Aorta (tissue), 5 donors: ENCODE measurements at places on chromosomes 6 and 20. TPM values are rescaled to one million over a fixed set of nuclear protein-coding genes. Genes with fewer than 3 reads are reported as not detected.
A peak's percentile ranks its signal among the peaks of the same experiment; 100 is the strongest.

DNA sequence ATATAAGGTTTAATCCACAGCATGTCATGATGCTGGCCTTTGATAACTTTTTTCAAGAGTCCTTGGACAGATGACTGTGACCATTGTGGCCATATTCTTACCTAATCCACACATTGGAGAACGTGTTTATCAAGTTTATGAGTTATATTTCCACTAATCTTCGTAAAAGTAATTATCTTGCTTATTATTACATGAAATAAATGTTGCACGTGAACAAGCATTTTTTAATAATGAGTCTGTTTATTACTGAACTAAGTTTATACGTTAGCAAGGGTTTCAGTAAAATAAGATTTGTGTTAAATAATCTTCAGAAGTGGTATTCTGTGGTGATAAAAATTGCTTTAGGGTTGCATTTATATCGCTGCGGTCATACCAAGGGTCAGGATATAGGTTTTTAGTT is 107.1 kb downstream of the SCAF8 start:
- H3K4me1 ChIP-seq, result no peaks in the 10 kb centered on the region
- no peak overlapping the region for H3K4me3 ChIP-seq
- no peaks in the 10 kb centered on the region for H3K36me3 ChIP-seq
- no peak for DNase-seq

- peak within 1 kb of the TSS; percentile 90 for H3K27ac ChIP-seq
- peak within 1 kb of the TSS; percentile 94 for H3K4me3 ChIP-seq
- peak; percentile 97 for DNase-seq
- no peaks in the 10 kb centered on the region for H3K27me3 ChIP-seq
Observed at GRCh38 chr6:84764332-84765049, at the start of gene TBX18. Gene TBX18, minus strand, starts transcription at chr6:84764598. Its CDS starts 417 bp downstream, at chr6:84764181.

DNA sequence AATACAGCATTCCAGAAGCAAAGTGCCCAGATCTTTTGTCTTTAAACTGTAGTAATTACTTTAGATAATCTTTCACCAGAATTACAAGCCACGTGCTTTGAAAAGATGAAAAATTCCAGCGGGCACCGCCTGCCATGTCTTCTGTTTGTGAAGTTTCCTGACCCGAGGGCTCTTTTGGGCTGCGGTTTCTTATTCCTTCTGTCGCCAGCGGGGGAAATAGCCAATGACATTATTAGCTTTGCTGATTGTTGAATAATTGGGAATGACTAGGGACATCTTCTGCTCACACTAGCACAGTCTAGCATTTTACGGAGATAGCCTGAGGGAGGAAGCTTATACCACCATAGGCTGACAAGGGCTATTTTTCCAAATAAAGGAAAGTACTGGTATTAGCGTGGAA is 124.7 kb downstream of the SAMD5 start:
- DNase-seq, result no peak
- H3K27me3 ChIP-seq, result no peaks in the 10 kb centered on the region
- H3K4me3 ChIP-seq, result no peak overlapping the region

- peak; percentile 89 for DNase-seq
- peaks cover 2% of the 10 kb centered on the region for H3K36me3 ChIP-seq
- no peaks in the 10 kb centered on the region for H3K4me1 ChIP-seq
- H3K4me3 ChIP-seq, result no peak overlapping the region
- H3K27me3 ChIP-seq, result no peaks in the 10 kb centered on the region
Observed at GRCh38 chr6:33320315-33321181, 3.0 kb upstream of the ZBTB22 start.

- peaks cover 2% of the 10 kb centered on the region for H3K36me3 ChIP-seq
- no peaks in the 10 kb centered on the region for H3K27me3 ChIP-seq
Observed at GRCh38 chr6:46393161-46393939, 97.9 kb downstream of the RCAN2 start.

RIPPLY2 gene
- polyA plus RNA-seq, result not detected

- no peak overlapping the region for H3K27ac ChIP-seq
- no peaks in the 10 kb centered on the region for H3K27me3 ChIP-seq
- H3K36me3 ChIP-seq, result no peaks in the 10 kb centered on the region
Observed at GRCh38 chr6:38367231-38367630, 272.5 kb downstream of the BTBD9 start.

DNA sequence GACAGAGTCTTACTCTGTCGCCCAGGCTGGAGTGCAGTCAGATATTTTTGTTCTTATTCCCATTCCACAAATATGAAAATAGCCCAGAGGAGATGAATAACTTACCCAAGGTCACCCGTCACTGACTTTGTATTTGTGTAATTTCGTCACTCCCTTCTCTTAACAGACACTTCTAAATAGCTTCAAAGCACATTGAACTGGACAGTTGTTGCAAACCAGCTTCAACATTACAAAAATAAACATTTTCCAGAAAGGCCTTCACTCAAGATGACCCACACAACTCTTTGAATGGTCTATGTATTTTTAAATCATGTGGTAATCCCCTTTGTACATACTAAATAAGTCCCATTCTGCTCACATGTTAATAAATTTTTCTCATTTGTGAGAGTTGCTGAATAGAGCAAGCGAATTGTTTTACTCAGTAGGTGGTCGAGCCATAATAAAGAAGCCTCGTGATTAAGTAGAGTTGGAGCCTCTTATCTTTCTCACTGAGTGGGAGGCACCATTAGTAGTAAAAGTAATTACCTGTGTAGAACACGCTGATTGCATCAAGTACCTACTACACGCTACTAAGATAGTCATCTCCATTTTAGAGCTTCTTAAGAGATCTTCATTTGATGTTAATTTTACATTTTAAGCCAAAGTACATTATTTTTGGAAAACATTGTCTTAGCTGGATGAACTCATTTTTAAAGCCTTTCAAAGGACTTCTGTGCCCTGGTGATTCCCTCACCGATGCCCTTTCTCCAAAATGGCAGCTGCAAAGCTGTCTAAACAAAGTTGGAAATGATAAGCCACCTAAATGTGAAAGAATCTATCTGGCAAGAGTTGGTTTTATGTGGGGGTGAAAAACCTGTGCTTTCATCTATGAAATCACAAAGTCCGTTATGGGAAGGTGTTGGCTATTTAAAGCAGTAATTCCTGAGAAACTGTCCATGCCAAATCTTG is 110.0 kb downstream of the TSHZ2 start:
- H3K27me3 ChIP-seq, result no peaks in the 10 kb centered on the region
- no peaks in the 10 kb centered on the region for H3K36me3 ChIP-seq
- no peak overlapping the region for H3K4me3 ChIP-seq
- no peak for DNase-seq

MC3R gene
- not detected for polyA plus RNA-seq

DNA sequence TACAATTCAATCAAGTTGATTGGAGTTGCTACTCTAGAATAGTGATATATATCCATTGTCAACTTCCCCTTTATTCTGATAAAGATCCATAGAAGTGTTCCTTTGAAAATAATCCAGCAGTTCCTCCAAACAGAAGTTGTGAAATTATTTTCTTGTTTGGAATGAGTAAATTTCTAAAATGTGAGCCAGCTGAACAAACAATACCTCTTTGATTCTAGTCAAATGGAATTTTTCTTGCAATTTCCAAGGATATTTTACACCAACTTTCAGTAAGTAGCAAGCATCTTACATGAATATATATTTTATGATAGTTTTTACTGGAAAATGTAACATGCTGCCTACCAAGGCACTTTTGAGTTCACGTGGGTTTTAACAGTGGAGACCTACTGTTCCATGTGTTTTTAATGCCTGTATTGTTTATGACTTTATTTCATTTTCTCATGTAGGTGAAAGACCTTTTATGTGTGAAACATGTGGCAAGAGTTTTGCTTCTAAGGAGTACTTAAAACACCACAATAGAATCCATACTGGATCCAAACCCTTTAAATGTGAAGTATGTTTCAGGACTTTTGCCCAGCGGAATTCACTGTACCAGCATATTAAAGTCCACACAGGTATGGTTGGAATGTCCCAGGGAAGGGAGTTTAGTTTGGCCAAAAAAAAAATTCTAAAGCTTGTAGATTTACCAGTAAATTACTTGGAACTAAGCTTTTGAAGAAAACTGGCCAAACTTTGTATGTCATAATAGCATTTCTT is 6.5 kb downstream of the GZF1 start:
- no peak overlapping the region for H3K27ac ChIP-seq
- peaks cover 5% of the 10 kb centered on the region for H3K36me3 ChIP-seq
- no peak overlapping the region for H3K4me3 ChIP-seq
- DNase-seq, result no peak
- H3K4me1 ChIP-seq, result no peaks in the 10 kb centered on the region

- H3K27me3 ChIP-seq, result peaks cover 2% of the 10 kb centered on the region
- no peak overlapping the region for H3K27ac ChIP-seq
- no peak for DNase-seq
- no peaks in the 10 kb centered on the region for H3K36me3 ChIP-seq
- no peak overlapping the region for H3K4me3 ChIP-seq
- H3K4me1 ChIP-seq, result no peaks in the 10 kb centered on the region
Observed at GRCh38 chr6:149961728-149962425, 1.9 kb upstream of the ULBP1 start.

- H3K4me3 ChIP-seq, result no peak overlapping the region
- H3K27me3 ChIP-seq, result no peaks in the 10 kb centered on the region
- no peak for DNase-seq
- no peaks in the 10 kb centered on the region for H3K36me3 ChIP-seq
Observed at GRCh38 chr6:156189195-156189594, 588.0 kb upstream of the ARID1B start.

IPCEF1 gene
- polyA plus RNA-seq, result 1.9 TPM

MCCD1 gene
- polyA plus RNA-seq, result not detected

- no peaks in the 10 kb centered on the region for H3K27me3 ChIP-seq
- no peak for DNase-seq
- no peaks in the 10 kb centered on the region for H3K4me1 ChIP-seq
- H3K27ac ChIP-seq, result no peak overlapping the region
- no peak overlapping the region for H3K4me3 ChIP-seq
- H3K36me3 ChIP-seq, result peaks cover 2% of the 10 kb centered on the region
Observed at GRCh38 chr6:161254126-161254463, 19.8 kb downstream of the AGPAT4 start.

DNA sequence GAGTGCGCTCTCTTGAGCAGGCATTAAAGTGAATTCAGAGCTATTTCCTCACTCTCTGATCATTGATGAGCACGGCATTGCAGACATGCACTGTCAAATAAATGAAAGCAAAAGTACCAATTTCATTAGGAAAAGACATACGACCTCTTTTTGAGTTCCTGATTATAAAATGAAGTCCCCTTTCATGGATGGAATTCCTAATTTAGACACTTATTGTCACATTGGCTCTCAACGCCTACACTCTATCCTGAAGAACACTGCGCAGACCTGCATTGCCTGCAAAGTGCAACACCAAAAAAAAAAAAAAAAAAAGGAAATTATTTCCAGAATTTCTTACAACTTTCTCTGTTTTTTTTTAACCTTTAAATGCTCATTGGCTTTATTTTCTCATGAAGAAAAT is 1.6 kb downstream of the ADGRB3 start:
- no peaks in the 10 kb centered on the region for H3K36me3 ChIP-seq
- no peaks in the 10 kb centered on the region for H3K27me3 ChIP-seq
- peaks cover 3% of the 10 kb centered on the region for H3K4me1 ChIP-seq
- H3K4me3 ChIP-seq, result peak overlapping the region; percentile 15
- no peak for DNase-seq

LTB gene
- 0.88 TPM for polyA plus RNA-seq

DNA sequence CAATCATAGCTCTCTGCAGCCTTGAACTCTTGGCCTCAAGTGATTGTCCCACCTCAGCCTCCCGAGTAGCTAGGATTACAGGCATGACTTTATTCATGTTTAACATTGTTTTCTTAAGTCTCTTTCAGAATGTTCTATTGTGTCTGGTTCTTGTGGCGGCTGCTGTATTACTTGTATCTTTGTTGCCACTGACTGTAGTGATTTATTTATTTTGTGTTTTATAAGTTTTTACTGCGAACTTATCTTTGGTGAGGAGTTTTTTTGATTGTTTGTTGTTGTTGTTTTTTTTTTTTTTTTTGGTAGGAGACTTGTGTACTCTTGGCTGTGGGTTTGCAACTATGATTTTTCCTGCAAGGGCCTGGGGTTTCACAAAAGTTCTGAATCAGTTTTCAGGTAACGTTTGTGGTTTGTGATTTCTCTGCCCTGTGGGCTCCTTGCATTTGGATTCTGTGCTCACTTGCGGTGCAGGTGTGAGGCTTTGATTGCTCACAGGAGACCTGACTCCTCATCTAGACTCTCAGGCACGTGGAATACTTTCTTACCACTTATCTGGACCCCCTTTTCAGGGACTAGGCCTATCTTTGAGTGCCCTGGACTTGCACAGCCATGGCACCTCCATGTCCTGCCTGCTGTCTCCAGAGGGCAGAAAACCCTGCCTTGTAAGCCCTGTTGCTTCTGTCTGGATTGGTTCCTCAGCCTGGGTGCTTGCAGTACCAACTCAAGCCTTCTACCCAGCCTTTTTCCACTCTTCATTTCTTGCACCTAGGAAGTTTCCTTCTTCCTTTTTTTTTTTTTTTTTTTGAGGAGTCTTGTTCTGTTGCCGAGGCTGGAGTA is 25.2 kb downstream of the KIF25 start:
- H3K27me3 ChIP-seq, result no peaks in the 10 kb centered on the region
- no peaks in the 10 kb centered on the region for H3K4me1 ChIP-seq
- DNase-seq, result no peak
- no peak overlapping the region for H3K4me3 ChIP-seq
- H3K27ac ChIP-seq, result no peak overlapping the region

- no peaks in the 10 kb centered on the region for H3K27me3 ChIP-seq
- no peak for DNase-seq
- H3K4me1 ChIP-seq, result peaks cover 8% of the 10 kb centered on the region
- H3K4me3 ChIP-seq, result no peak overlapping the region
Observed at GRCh38 chr6:17415321-17415720, 21.9 kb downstream of the CAP2 start.

DNA sequence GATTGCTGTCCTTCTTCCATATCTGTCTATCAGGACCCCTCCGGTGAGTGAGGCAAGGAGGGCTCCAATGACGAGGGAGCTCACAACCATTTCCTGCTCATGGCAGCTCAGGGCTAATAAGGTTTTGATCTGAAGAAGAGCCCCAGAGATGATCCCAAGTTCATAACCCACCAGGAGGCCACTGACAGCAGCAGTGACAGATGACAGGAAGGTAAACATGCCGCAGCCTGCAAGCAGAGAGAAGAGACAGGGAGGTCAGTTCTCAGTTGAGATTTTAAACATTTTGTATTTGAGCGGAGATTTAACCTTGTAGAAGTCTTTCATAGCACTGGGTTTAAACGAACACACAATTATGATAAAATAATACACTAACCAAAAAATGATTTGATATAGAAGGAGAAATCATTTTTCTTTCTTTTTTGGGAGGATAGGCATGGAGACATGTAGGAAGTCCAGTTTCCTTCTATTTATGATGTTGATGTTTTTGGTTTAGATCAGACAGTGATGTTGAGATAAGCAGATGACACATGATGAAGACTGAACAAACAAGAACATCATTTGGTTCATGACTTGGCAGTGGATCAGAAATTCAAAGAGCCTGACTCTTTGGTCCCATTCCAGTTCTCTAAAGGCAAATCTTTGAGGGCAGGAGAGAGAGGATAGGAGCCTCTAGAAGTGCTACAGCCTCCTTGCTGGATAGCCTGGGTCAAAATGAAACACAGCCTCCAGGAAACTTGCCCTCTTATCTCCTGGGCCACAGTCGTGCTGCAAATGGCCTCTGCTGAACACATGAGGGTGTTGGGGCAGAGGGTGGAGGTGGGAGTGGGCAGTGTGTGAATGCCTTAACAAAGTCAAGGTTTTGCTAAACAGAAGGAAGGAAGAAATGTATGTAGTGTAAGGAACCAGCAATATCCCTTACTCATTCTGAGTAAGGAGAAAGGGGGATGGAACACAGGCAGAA is 22.6 kb downstream of the SLC2A12 start:
- H3K4me3 ChIP-seq, result no peak overlapping the region
- no peak overlapping the region for H3K27ac ChIP-seq
- no peak for DNase-seq
- H3K36me3 ChIP-seq, result peaks cover 8% of the 10 kb centered on the region
- no peaks in the 10 kb centered on the region for H3K27me3 ChIP-seq

GRCh38 chr20:6700563-6701329 is 66.7 kb upstream of the BMP2 start:
- DNase-seq, result peak; percentile 87
- no peaks in the 10 kb centered on the region for H3K36me3 ChIP-seq
- H3K27me3 ChIP-seq, result no peaks in the 10 kb centered on the region
- no peak overlapping the region for H3K27ac ChIP-seq
- H3K4me1 ChIP-seq, result peaks cover 6% of the 10 kb centered on the region
- H3K4me3 ChIP-seq, result no peak overlapping the region
